ENCODE measurements at places on chromosomes 1 and 21.

DNA sequence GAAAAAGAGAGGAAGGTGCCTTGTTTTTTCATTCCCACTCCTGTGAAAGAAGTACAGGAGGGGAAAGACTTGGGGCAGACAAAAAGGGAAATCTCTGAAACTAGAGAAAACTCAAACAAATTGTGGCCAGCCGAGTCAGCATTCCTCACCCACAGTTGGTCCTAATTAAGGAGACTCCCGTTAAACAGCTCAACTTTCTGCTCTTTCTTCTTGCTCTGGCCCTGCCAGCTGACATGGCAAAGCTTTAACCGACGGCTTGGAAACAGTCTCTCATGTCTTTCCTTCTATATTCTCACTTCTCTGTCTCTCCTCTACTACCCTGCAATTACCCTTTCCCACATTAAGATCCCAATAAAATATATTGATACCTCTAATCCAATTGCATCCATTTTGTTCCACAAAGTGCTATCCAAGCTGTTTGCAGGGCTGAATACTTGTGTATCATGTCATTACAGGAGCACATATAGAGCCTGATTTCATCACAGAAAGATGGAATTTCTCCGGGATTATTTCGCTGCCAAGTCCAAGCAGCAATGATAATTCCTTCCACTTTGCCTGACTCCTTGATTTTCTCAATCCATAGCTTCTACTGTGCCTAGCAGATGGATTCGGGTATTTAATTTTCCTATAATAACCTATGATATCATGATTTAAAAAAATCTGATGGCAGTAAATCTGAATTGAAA, 65.4 kb upstream of the IPO9 start:
- no peak for DNase-seq

DNA sequence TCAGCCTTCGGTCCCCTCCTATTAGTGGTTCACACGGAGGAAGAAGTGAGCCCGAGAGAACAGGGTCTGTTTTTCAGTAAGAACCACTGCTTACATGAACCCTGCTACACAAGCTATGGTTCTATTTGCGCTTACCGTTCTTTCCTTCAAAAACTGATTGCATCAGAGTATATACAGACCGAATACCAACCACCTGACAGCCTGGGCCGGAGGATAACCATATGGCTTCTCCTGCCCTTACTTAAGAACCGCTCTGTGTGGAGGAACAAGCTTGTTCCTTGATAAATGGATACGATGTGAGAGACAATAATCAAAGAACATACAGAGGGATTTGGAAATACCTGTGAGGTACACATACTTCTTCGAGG, 1.1 kb upstream of the KCNT2 start:
- DNase-seq, result no peak

DNA sequence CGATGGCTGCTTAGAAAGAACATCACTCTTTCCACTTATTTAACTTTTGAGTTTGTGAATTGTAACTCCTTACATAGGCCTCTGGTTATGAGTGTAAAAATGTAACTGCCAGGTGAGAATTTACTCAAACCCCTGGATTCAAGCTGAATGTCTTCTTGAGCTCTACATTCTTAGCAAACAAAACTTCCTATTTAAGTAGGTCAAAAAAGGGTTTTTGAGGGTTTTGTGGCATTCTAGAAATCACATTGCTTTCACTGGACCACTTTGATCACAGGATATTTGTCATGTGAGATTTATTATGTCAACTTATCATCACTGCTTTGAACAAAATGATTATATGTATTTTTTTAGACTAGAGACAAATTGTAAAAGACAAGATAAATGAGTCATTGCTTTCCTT, 5.7 kb downstream of the IL23R start:
- no peak for DNase-seq

- no peak for DNase-seq
Observed at GRCh38 chr1:228420968-228421826, 4.5 kb upstream of the TRIM17 start.

DNA sequence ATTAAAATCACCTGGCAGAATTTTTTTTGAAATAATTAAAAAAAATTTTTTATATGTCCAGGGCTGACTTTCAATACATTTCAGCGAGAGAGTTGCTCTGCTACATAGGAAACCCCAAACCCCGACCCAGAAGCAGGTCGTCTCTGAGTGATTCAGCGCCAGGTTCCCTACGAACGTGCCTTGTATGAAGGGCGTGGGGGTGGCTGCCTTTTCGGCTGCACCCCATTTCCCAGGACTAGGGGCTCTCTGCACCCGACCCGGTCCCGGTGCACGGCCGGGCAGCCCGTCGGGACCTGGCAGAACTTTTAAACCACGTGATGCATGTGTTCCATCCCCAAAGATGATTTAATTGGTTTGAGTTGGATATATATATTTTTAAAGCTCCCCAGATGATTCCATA, 15.8 kb upstream of the SCYL3 start:
- DNase-seq, result no peak

GRCh38 chr1:71698186-71698585, 584.2 kb downstream of the NEGR1 start:
- DNase-seq, result no peak

Measured in SK-N-MC (cell line).